ENCODE measurements at places on chromosomes 2 and 18. TPM values are rescaled to one million over a fixed set of nuclear protein-coding genes. Genes with fewer than 3 reads are reported as not detected.

NEU2 gene
- not detected for total RNA-seq

CRYGD gene
- not detected for total RNA-seq

FSIP2 gene
- total RNA-seq: under 0.01 TPM

KYNU gene
- not detected for total RNA-seq

ZNF514 gene
- 13.9 TPM for total RNA-seq

ANKRD62 gene
- total RNA-seq: not detected

GRCh38 chr2:158184556-158185343 is 83.1 kb downstream of the UPP2 start:
- DNase-seq: no peak

GRCh38 chr2:108787216-108787541 is 608 bp downstream of the CCDC138 start:
- no peak for DNase-seq

- DNase-seq: peak; percentile 62
These were observed 1.3 kb upstream of the BZW1 start for GRCh38 chr2:200810252-200810997.

- peak; percentile 70 for DNase-seq
These were observed 24.2 kb upstream of the CASP8 start for GRCh38 chr2:201235860-201236811.

DNA sequence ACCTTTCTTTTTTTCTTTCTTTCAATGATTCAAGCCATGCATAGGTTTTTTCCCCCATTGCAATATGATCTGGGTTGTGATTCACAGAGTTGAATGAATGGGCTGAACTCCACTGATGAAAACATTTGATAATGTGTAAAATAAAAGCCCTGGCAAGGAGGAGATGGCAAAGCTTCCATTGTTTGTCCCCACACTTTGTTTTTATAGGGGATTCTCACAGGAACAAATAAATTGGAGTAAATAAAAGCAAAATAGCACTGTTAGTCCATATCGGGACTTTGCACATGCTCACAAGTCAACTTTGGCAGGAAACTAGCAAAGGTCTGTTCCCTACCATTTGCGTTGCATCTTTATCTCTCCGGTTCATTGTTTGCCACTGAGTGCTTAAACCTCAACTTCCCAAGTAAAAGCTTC is 55.7 kb downstream of the MEIS1 start:
- peak; percentile 68 for DNase-seq

DNA sequence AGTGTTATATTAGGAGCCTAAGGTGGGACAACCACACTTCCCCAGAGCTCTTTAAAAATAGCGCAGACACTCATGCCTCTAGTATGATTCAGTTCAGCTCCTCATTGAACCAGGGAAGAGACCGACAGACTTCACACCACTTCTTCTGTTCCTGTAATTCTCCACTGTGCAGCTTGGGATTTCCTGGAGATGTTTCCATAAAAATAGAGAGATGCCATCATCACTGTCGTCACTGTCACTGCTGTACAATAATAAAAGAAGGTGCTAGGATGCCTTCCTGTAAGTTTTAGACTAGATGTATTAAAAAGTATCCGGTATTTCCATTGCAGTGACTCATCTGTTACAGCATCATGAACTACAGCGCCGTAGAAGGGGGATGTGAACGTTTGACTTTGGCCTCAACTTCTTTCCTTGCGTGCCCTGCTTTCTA is 110.9 kb downstream of the FAM210A start:
- peak; percentile 33 for DNase-seq

GRCh38 chr2:178733975-178734374 is 73.2 kb downstream of the TTN start:
- DNase-seq: no peak

DNA sequence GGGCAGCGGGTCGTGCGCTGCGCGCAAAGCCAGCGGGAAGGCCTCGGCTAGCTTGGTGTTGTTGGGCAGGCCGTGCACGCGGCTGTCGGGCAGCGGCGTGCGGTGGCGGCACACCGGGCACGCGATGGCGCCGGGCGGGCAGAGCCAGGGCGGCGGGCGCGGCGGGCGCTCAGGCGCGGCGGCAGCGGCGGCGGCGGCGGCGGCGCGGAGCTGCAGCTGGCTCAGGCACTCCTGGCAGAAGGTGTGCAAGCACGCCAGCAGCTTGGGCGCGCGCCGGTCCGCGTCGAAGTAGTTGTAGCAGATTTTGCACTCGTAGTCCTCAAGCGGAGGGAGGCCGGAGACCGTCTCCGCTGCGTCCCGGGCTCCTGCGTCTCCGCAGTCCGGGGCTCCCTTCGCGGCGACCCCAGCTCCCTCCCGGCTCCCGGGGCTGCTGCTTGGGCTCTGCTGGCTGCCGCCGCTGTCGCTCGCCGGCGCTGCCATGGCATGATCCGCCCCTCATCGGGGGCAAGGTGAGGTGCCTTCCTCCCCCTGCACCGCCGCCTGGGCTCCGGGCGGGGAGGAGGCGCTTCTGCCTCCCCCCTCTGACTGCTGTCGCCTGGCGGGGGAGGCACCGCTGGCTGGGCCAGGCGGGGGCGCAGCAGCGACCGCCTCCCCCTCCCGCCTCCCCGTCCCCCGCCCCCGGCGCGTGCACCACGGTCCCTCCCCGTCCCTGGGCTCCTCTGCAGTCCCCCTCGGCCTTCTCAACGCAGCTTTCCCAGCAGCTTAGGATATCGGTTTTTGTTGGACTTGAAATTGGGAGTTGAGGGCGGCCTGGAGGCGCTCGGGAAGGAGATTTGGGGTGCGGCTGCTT is 21.0 kb upstream of the PAX3 start:
- peak; percentile 35 for DNase-seq
